ENCODE measurements at places on chromosomes 16 and 17.

DNA sequence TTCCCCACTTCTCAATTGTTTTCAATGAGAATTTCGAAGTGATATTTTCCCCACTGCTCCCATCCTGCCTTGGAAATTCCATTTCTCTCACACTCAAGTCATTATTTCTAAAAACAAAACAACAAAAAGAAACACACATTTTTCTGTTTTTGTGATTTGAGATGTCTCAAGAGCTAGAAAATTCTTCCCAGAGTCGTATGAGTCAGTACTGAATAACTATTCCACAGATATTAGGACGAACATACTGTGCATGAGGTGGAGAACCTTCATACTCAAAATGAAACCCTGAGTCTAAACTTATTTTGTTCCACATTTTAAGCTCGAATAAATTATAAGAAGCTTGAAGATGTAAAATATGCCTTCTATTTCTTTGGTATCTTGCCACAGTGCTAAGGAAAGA lies 204.6 kb downstream of the SLC39A11 start:
- no peak for DNase-seq

- peak; percentile 82 for DNase-seq
These were observed 62.9 kb upstream of the AMZ2 start for GRCh38 chr17:68184816-68185436.

DNA sequence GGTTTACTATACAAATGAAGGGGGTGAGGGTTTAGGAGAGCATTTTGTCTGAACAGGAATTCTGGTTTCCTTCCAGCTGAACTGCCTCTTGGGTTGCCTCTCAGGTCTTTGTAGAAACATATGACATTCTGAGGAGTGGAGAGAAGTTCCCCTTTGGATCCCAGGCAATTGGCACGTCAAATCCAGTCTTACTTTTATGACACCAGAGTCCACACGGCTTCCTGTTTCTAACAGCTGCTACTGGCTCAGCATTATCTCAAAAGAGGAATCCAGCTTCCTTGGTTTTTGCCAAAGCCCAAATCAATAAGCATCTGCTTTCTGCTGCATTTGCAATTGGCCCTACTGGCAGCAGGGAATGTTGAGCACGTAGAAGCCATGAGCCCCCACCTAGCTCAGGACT lies 97.6 kb upstream of the FAM20A start:
- no peak for DNase-seq

DNA sequence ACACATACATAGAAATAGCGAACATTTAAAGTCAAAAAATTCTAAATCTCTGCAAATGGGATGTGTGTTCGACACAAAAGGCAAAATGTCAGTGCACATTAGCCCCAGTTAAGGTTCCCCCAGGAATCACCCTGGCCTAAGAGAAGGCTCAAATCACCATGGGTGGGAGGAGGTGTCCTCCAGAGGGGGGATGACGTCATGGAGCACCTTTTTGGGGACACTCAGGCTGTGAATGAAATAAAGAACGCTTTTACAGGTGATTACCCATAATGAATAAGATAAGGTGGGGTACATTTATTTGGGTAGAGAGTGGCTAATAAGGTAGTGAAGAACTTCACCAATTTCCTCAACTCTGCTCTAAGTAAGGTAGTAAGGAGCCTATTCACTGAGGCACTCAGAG lies 26.4 kb downstream of the WNT3 start:
- no peak for DNase-seq

- DNase-seq = no peak
These were observed 5.6 kb downstream of the SPATA32 start for GRCh38 chr17:45256114-45256966.

- DNase-seq = no peak
These were observed 86.6 kb downstream of the PRKCB start for GRCh38 chr16:23922406-23922805.

GRCh38 chr17:43536236-43536992 lies 9.7 kb downstream of the ETV4 start:
- no peak for DNase-seq

DNA sequence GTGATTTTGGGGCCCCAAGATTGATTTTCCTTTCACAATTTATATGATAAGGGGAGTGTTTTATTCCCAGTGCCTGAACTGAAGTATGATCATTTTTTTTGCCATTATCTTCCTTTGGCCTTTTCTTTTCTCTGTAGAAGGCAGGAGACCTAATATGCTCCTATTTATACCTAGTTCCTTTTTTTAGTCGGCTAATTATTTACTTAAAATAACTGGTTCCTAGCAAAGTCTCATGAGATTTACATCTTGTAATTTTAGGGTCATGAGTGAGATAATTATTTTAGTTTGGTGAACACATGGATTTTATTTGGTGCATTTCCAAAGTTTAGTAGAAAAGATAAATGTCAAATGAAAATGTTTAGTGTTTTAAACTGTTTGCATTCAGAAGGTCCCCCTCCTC lies 24.8 kb downstream of the SEC14L1 start:
- no peak for DNase-seq

DNA sequence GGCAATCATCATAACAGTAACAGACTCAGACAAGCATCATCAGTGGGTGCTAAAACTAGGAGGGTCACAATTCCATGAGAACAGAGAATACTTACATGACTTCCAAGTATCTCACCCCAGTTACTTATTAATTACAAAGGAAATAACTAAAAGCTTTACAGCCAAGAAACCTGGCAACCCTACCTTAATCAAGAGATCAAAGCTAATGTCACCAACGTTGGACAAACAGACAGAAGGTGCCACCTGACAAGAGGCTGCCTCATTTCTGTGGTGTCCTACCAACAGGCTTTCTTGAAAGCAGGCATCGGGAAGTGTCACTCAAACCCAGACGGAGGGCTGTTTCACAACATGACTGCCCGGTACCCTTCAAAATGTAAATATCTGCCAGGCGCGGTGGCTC lies 84.6 kb downstream of the RMI2 start:
- DNase-seq = no peak

DNA sequence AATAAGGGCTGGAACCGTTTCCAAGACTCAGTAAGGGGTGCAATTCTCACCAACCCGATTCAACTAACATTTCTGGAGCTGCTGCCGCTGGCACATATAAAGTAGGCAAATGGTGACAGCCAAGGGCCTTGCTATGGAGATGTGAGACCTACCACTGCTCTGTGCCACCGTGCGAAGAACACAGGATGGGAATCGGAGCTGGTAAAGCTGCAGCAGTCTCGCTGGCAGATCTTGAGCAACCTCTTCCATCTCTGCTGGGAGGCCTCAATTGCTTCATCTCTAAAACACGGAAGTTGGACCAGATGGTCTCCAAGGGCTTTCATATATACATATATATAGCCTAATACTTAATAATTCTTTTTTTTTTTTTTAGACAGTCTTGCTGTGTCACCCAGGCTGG lies 128.9 kb upstream of the RCVRN start:
- no peak for DNase-seq

DNA sequence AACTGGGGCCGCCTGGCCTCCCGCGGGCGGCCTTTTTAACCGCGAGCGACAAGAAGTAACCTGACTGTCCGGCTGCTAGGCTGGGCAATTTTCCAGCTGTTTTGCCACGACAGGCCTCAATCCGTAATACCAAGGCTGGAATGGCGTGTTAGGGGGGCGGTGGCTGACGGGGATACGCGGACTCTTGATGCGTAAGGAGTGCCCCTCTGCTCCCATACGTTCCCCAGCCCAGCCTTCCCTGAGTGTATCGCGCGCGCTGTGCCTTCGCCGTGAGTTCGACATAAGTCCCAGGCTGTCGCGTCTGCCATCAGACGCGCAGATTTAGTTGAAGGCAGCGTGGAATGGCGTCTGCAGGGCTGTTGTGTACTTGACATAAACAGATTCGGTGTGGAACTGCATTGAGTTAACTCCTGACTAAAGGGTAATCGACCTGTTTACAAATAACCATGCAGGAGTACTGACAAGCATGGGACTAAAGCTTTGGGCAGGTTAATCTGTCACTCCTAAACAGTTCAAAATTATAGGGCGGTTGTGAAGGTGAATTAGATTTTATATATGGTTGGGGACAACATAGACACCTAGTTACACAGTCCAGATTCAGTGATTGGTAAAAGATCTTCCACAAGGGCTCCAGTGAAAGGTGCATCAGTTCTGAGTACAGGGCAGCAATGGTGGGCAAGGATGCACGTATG lies 16.6 kb upstream of the ERN1 start:
- DNase-seq = peak; percentile 59

GRCh38 chr17:50094753-50095619 lies at the start of gene PDK2:
Gene PDK2 (plus strand): TSS chr17:50095351. CDS start chr17:50095436, 85 bp downstream.
- DNase-seq = peak; percentile 97

DNA sequence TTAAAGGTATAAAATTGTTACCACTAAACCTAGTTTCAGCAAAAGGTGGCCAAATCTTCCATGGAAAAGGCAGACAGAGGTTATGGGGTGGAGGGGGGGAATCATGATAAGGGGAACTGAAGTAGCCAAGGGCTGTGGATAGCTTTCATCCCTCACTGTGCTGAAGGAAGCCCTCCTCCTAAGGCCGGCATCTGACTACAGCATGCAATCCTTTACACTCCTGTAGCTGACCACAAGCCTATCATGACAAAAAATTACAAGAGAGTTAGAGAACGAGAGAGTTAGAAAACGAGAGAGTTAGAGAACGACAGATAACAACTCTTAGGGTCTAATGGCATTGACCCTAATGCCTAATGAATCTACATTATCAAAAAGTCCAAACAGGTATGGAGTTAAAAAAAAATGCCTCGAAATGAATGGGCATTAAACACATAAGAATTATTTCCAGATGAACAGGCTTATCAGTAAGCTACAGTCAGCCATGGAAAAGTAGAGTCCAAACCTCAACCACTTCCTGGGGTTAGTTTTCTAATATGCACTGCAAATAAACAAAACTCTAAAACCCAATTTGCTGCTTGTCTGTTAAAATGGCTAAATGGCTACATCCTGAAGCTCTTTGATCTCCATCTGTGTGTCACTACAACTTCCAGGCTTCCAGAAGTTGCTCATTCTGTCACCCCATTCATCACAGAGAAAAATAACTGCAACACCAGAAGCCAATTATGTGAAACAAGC lies 29.7 kb downstream of the DUSP14 start:
- DNase-seq = no peak

GRCh38 chr16:68421076-68421475 lies 27.2 kb downstream of the SMPD3 start:
- DNase-seq = no peak

GRCh38 chr17:40850293-40850972 lies 16.6 kb downstream of the KRT12 start:
- no peak for DNase-seq

GRCh38 chr16:79316004-79316458 lies 284.5 kb downstream of the MAF start:
- DNase-seq = no peak

DNA sequence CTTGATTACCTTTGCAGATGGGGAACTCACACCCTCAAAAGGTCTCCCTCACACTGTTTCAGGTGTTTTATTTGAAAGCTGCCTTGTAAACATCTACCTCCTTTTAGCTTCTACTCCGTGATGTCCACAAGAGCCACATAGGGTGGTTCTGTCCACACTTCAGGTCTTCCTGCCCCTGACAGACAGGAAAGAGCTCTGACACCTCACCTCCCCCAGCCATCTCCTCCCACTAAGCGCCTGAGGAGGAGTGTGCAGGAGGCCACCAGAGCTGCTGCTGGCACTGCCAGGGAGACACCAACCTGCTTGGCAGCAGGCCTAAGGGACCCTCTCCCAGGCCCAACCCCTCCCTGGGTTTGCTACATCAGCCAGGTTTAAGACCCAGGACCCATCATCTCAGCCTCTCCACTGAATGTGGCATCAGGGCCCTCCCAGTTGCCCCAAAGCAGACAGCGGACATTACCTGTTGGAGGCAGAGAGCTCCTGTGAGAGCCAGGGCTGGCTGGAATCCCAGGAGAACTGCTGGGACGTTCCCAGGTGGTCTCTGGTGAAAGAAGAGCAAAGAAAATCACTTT lies 76.4 kb upstream of the RCVRN start:
- no peak for DNase-seq

DNA sequence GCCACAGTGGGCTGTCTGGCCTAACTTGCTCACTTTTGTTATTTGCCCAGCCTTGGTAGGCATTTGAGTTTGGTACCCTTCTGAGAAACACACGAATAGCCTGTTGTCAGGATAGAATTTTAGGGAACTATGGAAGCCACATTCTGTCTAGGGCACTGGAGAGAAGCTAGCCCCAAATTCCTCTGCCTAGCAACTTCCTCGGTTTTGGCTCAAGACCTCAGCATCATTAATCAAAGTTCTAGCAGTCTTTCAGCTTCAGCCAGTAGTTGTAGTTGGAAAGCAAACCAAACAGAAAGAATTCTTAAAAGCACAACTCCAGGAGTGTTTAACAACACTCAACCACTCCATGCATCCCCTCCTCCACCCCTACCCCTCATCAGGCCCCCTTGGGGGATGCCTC lies 572.1 kb upstream of the PSMD7 start:
- DNase-seq = no peak

DNA sequence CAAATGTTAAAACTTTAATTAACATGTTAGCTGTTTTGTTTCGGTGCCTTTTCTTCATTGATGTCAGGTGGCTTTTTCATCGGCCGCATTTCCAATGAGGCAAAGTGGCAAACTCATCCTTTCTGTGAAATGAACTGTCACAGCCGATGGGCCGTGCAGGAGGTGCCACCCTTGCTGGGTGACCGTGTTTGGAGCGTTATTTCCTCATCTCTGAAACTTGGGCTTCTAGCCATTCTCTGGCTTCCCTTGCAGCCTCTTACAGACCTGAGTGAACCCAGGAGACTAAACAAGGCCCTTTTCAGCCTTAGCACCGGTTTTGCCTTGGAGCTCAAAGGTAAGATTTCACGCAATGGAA lies 42.2 kb upstream of the PRSS54 start:
- no peak for DNase-seq

DNA sequence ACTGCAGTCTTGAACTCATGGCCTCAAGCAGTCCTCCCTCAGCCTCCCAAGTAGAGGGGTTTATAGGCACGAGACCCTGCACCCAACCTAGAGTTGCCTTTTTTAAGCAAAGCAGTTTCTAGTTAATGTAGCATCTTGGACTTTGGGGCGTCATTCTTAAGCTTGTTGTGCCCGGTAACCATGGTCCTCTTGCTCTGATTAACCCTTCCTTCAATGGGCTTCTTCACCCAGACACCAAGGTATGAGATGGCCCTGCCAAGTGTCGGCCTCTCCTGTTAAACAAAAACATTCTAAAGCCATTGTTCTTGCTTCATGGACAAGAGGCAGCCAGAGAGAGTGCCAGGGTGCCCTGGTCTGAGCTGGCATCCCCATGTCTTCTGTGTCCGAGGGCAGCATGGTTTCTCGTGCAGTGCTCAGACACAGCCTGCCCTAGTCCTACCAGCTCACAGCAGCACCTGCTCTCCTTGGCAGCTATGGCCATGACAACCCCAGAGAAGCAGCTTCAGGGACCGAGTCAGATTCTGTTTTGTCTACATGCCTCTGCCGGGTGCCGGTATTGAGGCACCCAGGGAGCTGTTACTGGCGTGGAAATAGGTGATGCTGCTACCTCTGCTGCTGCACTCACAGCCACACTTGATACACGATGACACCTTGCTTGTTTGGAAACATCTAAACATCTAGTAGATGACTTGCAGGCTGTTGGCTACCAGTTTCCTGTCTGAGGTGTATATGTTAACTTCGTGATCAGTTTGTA lies 3.3 kb downstream of the RPL13 start:
- DNase-seq = no peak

GRCh38 chr17:42174126-42174783 lies 6.7 kb downstream of the KCNH4 start:
- DNase-seq = no peak
